Right kidney (tissue), 9 donors: ENCODE measurements at places on chromosomes 3 and 15.

- no peak for DNase-seq
Measured at GRCh38 chr3:26799679-26800317, 177.2 kb downstream of the LRRC3B start.

- DNase-seq = peak; percentile 78
Measured at GRCh38 chr15:24772686-24773373, 97.3 kb downstream of the NPAP1 start.

DNA sequence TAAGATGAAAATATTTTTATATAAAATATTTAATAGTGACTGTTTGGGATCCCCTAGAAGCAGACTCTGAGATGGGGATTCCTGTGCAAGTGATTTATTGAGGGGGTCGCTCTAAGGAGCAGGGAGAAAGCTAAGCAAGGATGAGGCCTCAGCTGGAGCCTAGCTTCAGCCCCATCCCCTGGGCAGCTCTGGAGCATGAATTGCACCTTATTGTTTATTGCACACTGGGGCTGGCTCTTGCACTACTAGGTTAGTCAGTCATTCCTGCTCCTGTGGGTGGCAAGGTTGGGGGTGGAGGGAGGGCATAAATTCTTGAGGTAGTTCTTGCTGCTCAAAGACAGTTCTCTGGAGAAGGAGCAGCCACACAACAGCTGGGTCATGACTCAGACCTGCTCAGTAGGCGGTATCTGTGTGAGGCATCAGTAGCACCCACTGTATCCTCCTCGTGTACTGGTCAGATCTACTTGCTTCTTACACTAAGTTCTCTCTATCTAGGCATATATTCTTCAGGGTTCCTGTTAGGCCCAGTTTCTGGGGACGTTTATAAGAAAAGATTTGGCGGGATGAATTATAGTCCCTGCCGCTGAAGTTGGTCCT, 27.2 kb upstream of the TNFSF10 start:
- DNase-seq = no peak

GRCh38 chr3:11513817-11514135, 129.9 kb downstream of the VGLL4 start:
- DNase-seq = no peak

GRCh38 chr3:63918321-63918720, 6.1 kb upstream of the SCAANT1 start:
- no peak for DNase-seq

DNA sequence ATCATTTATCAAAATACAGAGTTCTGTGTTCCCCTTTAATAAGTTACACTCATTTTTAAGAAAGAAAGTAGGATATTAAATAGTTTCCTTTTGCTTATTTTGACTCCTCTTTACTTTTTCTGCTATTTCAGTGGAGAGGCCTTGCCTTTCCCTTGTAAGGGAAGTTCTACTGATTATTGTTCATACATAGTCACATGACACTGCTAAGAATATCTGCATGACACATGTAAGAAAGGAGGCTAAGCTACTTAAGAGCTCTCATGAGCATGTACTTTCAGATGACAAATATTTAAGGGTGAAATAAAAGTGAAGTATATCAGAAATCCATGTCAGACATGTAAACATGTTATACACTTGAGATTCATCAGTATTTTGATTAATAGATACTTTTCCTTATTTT, 39.0 kb downstream of the MYRIP start:
- DNase-seq = no peak
